ENCODE measurements at places on chromosomes 1 and 21. TPM values are rescaled to one million over a fixed set of nuclear protein-coding genes. Genes with fewer than 3 reads are reported as not detected.

Gene ANGPTL3
- total RNA-seq = not detected

Gene NUP210L
- 0.30 TPM for total RNA-seq

Gene EVA1C
- 12.8 TPM for total RNA-seq

Gene LCE3E
- total RNA-seq = not detected

Gene FNDC10
- total RNA-seq = 3.0 TPM

Gene LPAR3
- 16.6 TPM for total RNA-seq

Gene OR6N1
- total RNA-seq = not detected

Gene HTR6
- total RNA-seq = not detected

Data from Right ventricle myocardium inferior (tissue), 1 donor.